Uterus (tissue), 4 donors: ENCODE measurements at places on chromosomes 7 and 10. TPM values are rescaled to one million over a fixed set of nuclear protein-coding genes. Genes with fewer than 3 reads are reported as not detected.

DNA sequence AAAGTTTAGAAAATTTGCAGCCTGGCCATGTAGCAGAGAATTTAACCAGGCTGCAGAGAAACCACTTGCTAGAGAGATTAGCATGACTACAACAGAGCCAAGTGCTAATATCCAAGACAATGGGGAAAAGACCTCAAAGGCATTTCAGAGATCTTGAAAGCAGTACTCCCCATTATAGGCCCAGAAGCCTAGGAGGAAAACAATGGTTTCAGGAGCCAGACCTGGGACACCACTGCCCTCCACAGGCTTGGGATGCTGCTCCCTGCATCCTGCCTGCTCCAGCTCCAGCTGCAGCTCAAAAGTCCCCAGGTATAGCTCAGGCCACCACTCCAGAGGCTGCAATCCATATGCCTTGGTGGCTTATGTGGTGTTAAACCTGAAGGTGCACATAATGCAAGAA lies 101.5 kb upstream of the TMEM72 start:
- DNase-seq, result no peak

DNA sequence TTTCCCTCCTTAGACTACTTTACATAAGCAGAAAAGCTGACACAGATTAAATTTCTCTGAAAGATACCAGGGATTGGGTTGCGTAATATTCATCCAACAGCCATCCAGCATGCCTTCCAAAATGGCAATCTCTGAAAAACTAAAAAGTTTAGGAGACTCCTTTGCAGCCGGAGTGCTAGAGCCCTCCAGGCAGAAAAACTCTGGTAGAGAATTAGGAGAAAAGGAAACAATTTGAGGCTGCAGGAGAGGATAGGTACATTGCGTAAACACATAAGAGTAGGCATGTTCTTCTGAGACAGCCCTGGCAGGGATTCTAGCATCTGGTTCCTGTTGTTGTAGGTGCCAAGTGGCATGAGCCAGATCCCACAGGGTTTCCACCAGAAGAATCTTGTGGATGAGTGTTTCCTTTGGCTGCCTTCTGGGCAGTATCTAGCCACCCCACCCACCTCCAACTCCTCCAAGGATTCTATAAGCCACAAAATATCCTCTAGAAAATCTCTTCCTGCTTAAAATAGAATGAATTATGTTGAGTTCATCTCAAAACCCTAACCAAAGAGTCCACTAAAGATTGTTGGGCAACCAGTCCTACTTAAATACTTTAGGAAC lies 402.4 kb downstream of the HGF start:
- no peak for DNase-seq

- no peak for DNase-seq
Measured at GRCh38 chr10:380313-380940, 245.2 kb downstream of the ZMYND11 start.

GRCh38 chr10:50335397-50335796 lies 84.1 kb upstream of the ASAH2 start:
- DNase-seq, result no peak

- peak; percentile 9 for DNase-seq
Measured at GRCh38 chr10:46514431-46514861, 42.0 kb downstream of the GPRIN2 start.

SFRP5 gene
- total RNA-seq, result not detected
